ENCODE measurements at places on chromosomes 12 and 14. TPM values are rescaled to one million over a fixed set of nuclear protein-coding genes. Genes with fewer than 3 reads are reported as not detected.

DNA sequence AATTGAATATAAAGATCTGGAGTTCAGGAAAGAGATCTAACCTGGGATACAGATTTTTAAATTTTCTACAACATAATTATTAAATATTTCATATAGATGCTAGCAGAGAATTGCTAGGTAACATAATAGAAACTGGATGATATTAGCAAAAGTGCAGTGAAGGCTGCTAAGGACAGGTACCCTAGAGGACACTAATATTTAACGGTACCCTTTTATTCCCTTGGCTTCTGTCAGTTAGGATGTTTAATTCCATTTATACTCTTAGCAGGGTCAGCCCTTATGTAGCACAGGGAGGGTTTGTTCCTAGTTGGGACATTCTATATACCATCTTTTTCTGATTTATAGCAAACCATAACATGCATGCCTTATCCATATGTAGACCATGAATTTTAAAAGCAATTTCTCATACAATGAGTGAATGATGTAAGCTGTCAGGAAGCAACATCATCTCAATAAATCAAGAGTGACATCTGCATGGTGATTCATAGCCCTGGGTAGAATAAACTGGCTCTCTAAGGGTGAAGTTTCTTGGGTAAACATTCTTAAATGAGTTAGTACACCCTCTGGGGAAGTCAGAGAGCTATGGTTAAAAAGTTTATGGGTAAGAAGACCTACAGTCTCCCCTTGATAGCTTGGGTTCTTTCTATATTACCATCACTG lies 404.4 kb upstream of the MGAT4C start:
- DNase-seq: no peak
- H3K27ac ChIP-seq: no peak overlapping the region
- H3K36me3 ChIP-seq: no peaks in the 10 kb centered on the region
- H3K4me3 ChIP-seq: no peak overlapping the region
- H3K27me3 ChIP-seq: peaks cover 2% of the 10 kb centered on the region

- H3K4me1 ChIP-seq: peaks cover 42% of the 10 kb centered on the region
- H3K36me3 ChIP-seq: no peaks in the 10 kb centered on the region
- H3K27me3 ChIP-seq: no peaks in the 10 kb centered on the region
- peak overlapping the region; percentile 75 for H3K27ac ChIP-seq
- peak; percentile 90 for DNase-seq
Measured at GRCh38 chr12:76588881-76589565, 29.5 kb upstream of the OSBPL8 start.

DNA sequence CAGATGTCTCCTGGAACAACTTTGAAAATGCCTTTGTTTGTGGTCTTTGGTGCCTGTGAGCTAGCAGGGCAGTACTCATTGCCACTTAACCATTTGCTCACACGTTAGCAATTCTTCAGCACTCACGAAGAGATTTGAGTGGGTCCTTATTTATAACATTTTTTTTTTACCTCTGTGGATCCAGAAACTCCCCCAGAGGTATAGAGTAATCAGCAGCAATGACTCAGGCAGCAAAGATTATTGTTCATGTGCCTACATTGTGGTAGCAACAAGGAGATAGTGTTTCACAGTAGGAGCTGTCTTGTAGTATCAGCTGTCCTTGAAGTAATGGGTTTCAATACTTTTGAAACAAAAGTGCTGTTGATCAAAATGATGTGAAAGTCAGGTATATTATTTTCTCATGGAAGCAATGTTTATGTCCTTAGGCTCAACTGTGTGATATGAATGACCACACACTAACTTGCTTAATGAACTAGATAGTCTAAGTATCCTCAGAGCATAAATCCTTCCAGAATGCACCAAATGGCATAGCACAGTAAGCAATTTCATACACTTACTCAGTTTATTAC lies 304.1 kb downstream of the EGLN3 start:
- DNase-seq: peak; percentile 66
- no peak overlapping the region for H3K4me3 ChIP-seq
- peaks cover 4% of the 10 kb centered on the region for H3K36me3 ChIP-seq
- H3K4me1 ChIP-seq: peaks cover 40% of the 10 kb centered on the region

DNA sequence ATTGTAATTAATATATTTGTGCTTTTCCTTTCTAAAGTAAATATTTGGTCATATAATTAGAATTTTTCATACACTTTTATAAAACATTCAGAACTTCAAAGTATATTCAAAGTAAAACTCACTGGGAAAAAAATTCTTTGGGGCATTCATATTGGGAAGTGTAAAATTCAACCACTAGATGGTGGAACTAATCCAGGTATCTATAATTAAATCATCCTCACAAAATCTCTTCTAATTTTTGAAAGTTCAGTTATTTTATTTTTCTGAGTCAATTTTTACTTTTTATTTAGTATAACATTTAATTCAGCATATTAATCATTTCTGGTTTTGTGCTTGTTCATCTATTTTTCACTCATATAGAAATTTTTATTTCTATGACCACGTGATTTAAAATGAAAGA lies 81.0 kb downstream of the NTS start:
- no peaks in the 10 kb centered on the region for H3K27me3 ChIP-seq
- DNase-seq: no peak
- no peak overlapping the region for H3K4me3 ChIP-seq
- H3K36me3 ChIP-seq: no peaks in the 10 kb centered on the region

DNA sequence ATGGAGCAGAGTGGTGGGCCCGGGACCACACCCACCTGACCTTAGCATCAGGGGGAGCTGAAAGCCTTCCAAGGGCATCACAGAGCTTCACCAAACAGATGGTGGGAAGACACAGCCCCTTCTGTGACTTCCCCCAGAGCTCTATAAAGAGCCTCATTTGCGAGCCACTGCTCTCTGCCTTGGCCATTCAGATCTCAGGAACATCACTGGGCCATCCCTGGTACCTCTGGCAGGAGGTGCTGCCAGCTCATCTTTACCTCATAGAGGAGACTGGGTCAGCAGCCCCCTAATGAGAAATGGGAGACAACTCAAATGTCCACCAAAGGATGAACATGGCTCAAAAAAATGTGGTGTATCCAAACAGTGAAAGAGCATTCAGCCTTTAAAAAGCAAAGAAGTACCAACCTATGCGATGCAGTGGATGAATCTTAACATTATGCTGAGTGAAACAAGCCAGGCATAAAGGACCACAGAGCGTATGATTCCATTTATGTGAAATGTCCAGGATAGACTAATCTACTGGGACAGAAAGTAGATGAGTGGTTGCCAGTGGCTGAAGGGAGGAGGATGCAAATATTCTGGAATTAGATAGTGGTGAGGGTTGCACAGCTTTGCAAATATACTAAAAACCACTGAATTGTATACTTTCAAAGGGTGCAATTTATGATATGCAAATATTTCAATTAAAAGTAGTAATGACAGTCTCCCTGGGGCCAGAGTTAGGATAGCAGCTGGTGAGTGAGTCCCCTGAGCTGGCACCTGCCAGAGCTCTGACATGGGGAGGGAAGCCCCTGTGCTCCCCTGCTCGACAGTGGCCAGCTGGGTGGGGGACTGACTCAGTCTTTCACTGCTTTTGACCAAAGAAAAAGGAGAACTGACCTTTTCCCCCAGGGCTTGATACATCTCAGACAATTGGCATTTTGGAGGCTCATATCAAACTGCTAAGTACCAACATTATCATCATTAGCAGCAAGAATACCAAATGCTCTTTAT lies 116.6 kb downstream of the GCH1 start:
- H3K27me3 ChIP-seq: peaks cover 8% of the 10 kb centered on the region
- DNase-seq: no peak
- H3K4me3 ChIP-seq: no peak overlapping the region
- H3K4me1 ChIP-seq: peaks cover 21% of the 10 kb centered on the region
- H3K27ac ChIP-seq: peak overlapping the region; percentile 48
- H3K36me3 ChIP-seq: peaks cover 60% of the 10 kb centered on the region

DNA sequence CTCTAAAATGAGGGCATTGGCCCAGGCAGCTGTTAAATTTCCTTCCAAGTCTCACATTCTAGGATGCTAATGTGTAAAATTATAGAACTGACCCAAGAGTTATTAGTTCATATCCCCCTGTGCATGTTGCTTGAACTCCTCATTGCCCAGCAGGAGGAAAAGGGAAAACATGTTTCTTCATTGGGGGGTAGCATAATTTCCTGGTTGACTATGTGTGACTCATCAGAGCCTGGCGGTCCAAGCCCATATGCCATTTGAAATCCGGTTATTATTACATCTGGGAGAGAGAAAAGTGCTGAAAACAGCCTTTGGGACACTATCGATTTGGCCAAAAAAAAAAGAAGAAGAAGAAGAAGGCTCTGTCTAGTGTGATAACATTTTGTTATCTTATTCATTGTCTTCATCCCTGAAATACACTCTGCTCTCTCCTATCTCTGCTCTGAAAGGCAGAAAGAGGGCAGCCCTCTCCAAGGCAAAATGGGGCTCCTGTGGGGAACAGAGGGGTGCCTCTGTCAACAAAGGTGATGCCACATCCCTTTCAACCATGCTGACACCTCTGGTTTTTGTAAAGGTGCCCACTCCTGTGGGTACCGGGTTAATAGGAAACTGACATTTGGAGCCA lies 114.2 kb downstream of the DAD1 start:
- H3K4me1 ChIP-seq: peaks cover 15% of the 10 kb centered on the region
- no peak overlapping the region for H3K4me3 ChIP-seq
- no peaks in the 10 kb centered on the region for H3K36me3 ChIP-seq
- peaks cover 39% of the 10 kb centered on the region for H3K27me3 ChIP-seq

- H3K27ac ChIP-seq: no peak overlapping the region
- no peak for DNase-seq
- H3K4me3 ChIP-seq: no peak overlapping the region
- no peaks in the 10 kb centered on the region for H3K4me1 ChIP-seq
- no peaks in the 10 kb centered on the region for H3K27me3 ChIP-seq
- H3K36me3 ChIP-seq: peaks cover 10% of the 10 kb centered on the region
Measured at GRCh38 chr14:68349900-68350629, 442.8 kb downstream of the ZFP36L1 start.

GRCh38 chr12:31570880-31571279 lies 20.1 kb downstream of the DENND5B start:
- H3K4me1 ChIP-seq: peaks cover 38% of the 10 kb centered on the region
- H3K27ac ChIP-seq: no peak overlapping the region
- no peaks in the 10 kb centered on the region for H3K27me3 ChIP-seq
- no peak for DNase-seq

DNA sequence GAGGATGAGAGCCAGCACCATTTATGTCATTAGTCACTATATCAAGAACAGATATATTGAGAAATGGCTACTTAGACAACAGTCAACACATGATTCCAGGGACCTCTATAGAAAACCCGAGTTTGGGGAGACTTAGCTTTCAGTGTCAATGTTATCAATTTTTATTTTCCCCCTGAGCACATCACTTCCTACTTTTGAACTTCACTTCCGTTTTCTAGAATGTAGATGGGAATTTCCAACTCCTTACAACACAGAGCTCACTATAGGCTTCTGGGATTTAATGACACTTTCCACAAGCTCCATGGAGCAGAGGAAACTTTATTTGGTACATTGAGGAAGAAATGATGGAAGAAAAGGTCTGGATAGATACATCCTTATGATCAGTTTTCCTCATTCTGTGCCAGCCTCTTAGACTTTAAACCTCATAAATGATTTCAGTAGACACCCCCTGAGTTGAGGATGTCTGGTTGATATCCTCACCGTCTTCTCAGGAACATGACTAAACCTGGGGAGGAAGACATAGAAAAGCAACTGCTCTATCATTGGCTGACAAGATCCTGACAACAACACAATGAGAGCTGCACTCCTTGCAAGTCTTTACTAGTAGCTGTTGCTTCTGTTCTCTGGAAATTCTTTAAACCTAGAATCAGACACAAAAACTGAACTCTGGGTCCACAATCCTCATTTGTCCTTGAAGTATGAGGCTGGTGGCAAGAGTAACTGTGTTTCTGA lies 449.4 kb upstream of the OR4E1 start:
- H3K27me3 ChIP-seq: no peaks in the 10 kb centered on the region
- no peak overlapping the region for H3K4me3 ChIP-seq
- H3K36me3 ChIP-seq: no peaks in the 10 kb centered on the region

GRCh38 chr12:104299842-104300481 lies 3.6 kb upstream of the EID3 start:
- peaks cover 78% of the 10 kb centered on the region for H3K27me3 ChIP-seq
- H3K4me3 ChIP-seq: peak overlapping the region; percentile 72
- peaks cover 96% of the 10 kb centered on the region for H3K4me1 ChIP-seq
- peaks cover 86% of the 10 kb centered on the region for H3K36me3 ChIP-seq
- DNase-seq: no peak

GRCh38 chr14:74259513-74259912 lies 20.3 kb downstream of the VSX2 start:
- H3K4me1 ChIP-seq: no peaks in the 10 kb centered on the region
- no peak for DNase-seq
- H3K36me3 ChIP-seq: no peaks in the 10 kb centered on the region
- H3K4me3 ChIP-seq: no peak overlapping the region

DNA sequence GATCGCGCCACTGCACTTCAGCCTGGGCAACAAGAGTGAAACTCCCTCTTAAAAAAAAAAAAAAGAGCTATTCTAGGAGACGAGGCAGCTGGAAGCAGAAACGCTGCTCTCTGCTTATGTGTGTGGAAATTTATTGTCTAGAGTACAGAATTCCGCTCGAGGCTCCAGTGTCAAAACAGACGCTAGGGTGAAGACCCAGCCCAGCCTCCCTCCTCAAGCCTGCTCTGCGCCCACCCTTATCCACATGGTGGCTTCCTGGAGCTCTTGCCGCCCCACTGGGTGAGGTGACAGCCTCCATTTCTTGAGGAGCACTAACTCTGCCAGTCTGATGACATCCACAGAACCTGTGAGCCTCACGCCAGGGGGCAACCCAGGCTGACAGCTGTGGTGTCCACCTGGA lies 49.5 kb upstream of the DLK1 start:
- H3K27me3 ChIP-seq: peaks cover 11% of the 10 kb centered on the region
- H3K4me3 ChIP-seq: no peak overlapping the region
- peaks cover 78% of the 10 kb centered on the region for H3K4me1 ChIP-seq
- peak overlapping the region; percentile 95 for H3K27ac ChIP-seq

DNA sequence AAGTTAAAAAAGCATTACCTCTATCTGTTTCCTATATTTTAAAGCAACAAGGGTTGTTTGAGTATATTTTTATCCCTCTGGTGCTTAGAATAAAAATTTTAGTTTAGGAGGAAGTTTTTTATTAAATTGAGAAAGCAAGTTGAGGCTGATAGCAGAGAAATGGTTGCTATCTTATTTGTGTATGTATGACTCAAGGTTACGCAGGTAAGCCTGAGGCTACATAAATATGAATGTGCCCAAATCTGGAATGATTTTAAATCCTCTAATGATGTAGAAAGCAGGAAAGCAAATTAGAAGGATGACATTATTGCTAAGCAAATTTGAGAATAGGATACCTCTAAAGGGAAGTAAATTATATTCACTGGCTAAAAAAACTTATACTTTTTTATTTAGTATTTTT lies 109.8 kb downstream of the ACSS3 start:
- no peak overlapping the region for H3K27ac ChIP-seq
- H3K4me3 ChIP-seq: no peak overlapping the region
- H3K36me3 ChIP-seq: no peaks in the 10 kb centered on the region

The WASHC4 gene
- total RNA-seq: 42.1 TPM

The RHEBL1 gene
- total RNA-seq: 0.86 TPM
